Thyroid gland (tissue), 4 donors: ENCODE measurements at places on chromosomes 2 and 18. TPM values are rescaled to one million over a fixed set of nuclear protein-coding genes. Genes with fewer than 3 reads are reported as not detected.

The POTEJ gene
- not detected for total RNA-seq

The CCDC141 gene
- total RNA-seq, result 7.1 TPM

The LGALSL gene
- total RNA-seq, result 8.1 TPM

- no peaks in the 10 kb centered on the region for H3K27me3 ChIP-seq
- H3K4me3 ChIP-seq, result no peak overlapping the region
- no peak for DNase-seq
- H3K4me1 ChIP-seq, result no peaks in the 10 kb centered on the region
- no peaks in the 10 kb centered on the region for H3K36me3 ChIP-seq
- no peak overlapping the region for H3K27ac ChIP-seq
Measured at GRCh38 chr2:54741250-54741649, 17.8 kb downstream of the EML6 start.

- H3K4me1 ChIP-seq, result no peaks in the 10 kb centered on the region
- no peaks in the 10 kb centered on the region for H3K27me3 ChIP-seq
- DNase-seq, result no peak
- no peak overlapping the region for H3K27ac ChIP-seq
Measured at GRCh38 chr18:51342815-51343214, 145.3 kb upstream of the MEX3C start.

GRCh38 chr2:227370092-227370491, 9.0 kb downstream of the TM4SF20 start:
- DNase-seq, result no peak
- no peaks in the 10 kb centered on the region for H3K36me3 ChIP-seq
- H3K27me3 ChIP-seq, result no peaks in the 10 kb centered on the region
- no peaks in the 10 kb centered on the region for H3K4me1 ChIP-seq
- H3K4me3 ChIP-seq, result no peak overlapping the region

- H3K36me3 ChIP-seq, result no peaks in the 10 kb centered on the region
- H3K4me3 ChIP-seq, result no peak overlapping the region
- H3K27ac ChIP-seq, result no peak overlapping the region
- H3K4me1 ChIP-seq, result no peaks in the 10 kb centered on the region
- DNase-seq, result no peak
Measured at GRCh38 chr18:68665628-68666027, 49.3 kb downstream of the TMX3 start.

GRCh38 chr2:169676850-169677249, 17.4 kb downstream of the CFAP210 start:
- no peak for DNase-seq
- no peak overlapping the region for H3K27ac ChIP-seq
- no peak overlapping the region for H3K4me3 ChIP-seq
- no peaks in the 10 kb centered on the region for H3K36me3 ChIP-seq
- H3K4me1 ChIP-seq, result no peaks in the 10 kb centered on the region

GRCh38 chr18:79874553-79875530, 76.6 kb downstream of the SLC66A2 start:
- no peak overlapping the region for H3K4me3 ChIP-seq
- DNase-seq, result no peak
- H3K27ac ChIP-seq, result no peak overlapping the region
- H3K4me1 ChIP-seq, result no peaks in the 10 kb centered on the region
